ENCODE measurements at places on chromosomes 1 and 21. TPM values are rescaled to one million over a fixed set of nuclear protein-coding genes. Genes with fewer than 3 reads are reported as not detected.
A peak's percentile ranks its signal among the peaks of the same experiment; 100 is the strongest.

GRCh38 chr21:14259747-14260146, 43.8 kb downstream of the RBM11 start:
- no peaks in the 10 kb centered on the region for H3K4me1 ChIP-seq
- H3K36me3 ChIP-seq: no peaks in the 10 kb centered on the region
- no peak overlapping the region for H3K4me3 ChIP-seq
- H3K27me3 ChIP-seq: no peaks in the 10 kb centered on the region

GRCh38 chr1:224435318-224435763, 744 bp upstream of the WDR26 start:
- peak overlapping the region; percentile 77 for H3K4me3 ChIP-seq
- peak; percentile 95 for DNase-seq
- peak overlapping the region; percentile 99 for H3K27ac ChIP-seq
- H3K36me3 ChIP-seq: peaks cover 3% of the 10 kb centered on the region
- H3K4me1 ChIP-seq: peaks cover 4% of the 10 kb centered on the region

- no peaks in the 10 kb centered on the region for H3K36me3 ChIP-seq
- H3K27ac ChIP-seq: no peak overlapping the region
- no peak for DNase-seq
- H3K27me3 ChIP-seq: peaks cover 2% of the 10 kb centered on the region
- peaks cover 6% of the 10 kb centered on the region for H3K4me1 ChIP-seq
Observed at GRCh38 chr1:32971576-32971975, 7.0 kb upstream of the RNF19B start.

GRCh38 chr1:178725466-178726086, 532 bp downstream of the RALGPS2 start:
- H3K4me1 ChIP-seq: no peaks in the 10 kb centered on the region
- DNase-seq: no peak
- H3K27me3 ChIP-seq: no peaks in the 10 kb centered on the region
- peak overlapping the region; percentile 91 for H3K4me3 ChIP-seq

DNA sequence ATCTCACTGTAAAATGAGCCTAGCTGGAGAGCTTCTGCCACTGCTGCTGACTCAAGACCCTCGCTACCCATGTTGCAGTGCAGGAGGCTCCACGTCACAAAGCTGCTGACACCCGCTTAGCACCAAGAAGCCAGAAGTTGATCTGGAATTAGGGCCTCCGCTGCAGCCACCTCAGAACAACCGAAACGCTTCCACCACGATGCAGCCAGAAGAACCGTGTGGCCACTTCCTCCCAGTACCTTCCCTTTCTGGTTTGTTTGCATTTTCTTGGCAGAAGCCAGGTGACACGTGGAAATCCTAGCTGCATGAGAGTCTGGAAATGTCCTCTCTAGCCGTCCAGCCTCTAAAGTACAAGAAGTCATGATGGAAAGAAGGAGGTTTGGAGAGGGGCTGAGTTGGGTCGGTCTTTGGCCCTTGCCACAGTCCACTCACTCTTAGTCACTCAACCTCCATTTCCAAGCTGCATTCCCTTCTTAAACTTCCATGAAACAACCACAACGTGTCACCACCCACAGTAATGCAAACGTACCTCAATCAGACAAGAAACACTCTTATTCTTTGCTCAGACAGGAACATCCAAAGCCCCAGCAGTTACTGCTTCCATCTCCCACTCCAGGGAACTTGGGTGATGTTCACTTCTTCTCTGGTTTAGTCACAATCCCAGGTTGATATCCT, 10.0 kb upstream of the CDA start:
- no peak overlapping the region for H3K4me3 ChIP-seq
- H3K27ac ChIP-seq: no peak overlapping the region
- H3K4me1 ChIP-seq: no peaks in the 10 kb centered on the region
- peak; percentile 73 for DNase-seq

GRCh38 chr1:174966008-174966572, 33.7 kb upstream of the CACYBP start:
- DNase-seq: no peak
- no peaks in the 10 kb centered on the region for H3K4me1 ChIP-seq
- H3K36me3 ChIP-seq: no peaks in the 10 kb centered on the region
- peaks cover 8% of the 10 kb centered on the region for H3K27me3 ChIP-seq

- DNase-seq: no peak
- H3K27ac ChIP-seq: no peak overlapping the region
- peaks cover 14% of the 10 kb centered on the region for H3K4me1 ChIP-seq
- no peaks in the 10 kb centered on the region for H3K27me3 ChIP-seq
Observed at GRCh38 chr1:11920239-11920903, 5.9 kb downstream of the KIAA2013 start.

GRCh38 chr1:219587801-219588561, 24.9 kb downstream of the ZC3H11B start:
- no peaks in the 10 kb centered on the region for H3K36me3 ChIP-seq
- H3K4me1 ChIP-seq: peaks cover 2% of the 10 kb centered on the region
- DNase-seq: peak; percentile 71
- no peak overlapping the region for H3K4me3 ChIP-seq

GRCh38 chr1:175169286-175170018, 23.1 kb downstream of the KIAA0040 start:
- DNase-seq: no peak
- H3K27me3 ChIP-seq: no peaks in the 10 kb centered on the region
- no peaks in the 10 kb centered on the region for H3K4me1 ChIP-seq
- no peak overlapping the region for H3K27ac ChIP-seq

DNA sequence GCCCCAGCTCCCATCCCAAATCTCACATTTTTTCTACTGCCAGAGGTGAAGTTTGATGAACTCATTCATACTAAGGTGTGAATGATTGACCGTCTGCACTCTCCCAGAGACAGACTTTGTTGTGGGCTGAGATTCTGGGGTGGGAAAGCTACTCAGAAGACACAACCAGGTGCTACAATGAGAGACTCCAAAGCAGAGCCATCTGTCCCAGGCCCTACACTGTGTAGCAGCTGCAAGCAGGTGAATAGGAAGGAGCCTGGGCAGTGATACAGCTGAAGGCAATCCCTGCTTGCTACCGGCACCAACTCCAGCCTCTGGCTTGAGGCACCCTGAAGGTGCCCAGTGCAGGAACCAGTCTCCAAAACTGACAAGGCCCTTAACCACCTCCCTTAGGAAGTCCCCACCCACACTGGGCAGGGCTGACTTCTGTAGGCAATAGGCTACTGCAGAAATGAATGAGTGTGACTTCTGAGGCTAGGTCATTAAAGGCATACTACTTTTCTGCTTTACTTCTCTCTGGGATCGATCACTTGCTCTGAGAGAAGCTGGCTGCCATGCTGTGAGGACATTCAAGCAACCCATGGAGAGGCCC, 79.7 kb upstream of the RUNX3 start:
- no peak overlapping the region for H3K27ac ChIP-seq
- H3K4me1 ChIP-seq: peaks cover 2% of the 10 kb centered on the region
- H3K4me3 ChIP-seq: no peak overlapping the region
- H3K27me3 ChIP-seq: peaks cover 18% of the 10 kb centered on the region

- H3K36me3 ChIP-seq: peaks cover 42% of the 10 kb centered on the region
- peaks cover 26% of the 10 kb centered on the region for H3K4me1 ChIP-seq
- H3K4me3 ChIP-seq: no peak overlapping the region
Observed at GRCh38 chr1:110058591-110058990, 11.9 kb downstream of the ALX3 start.

DNA sequence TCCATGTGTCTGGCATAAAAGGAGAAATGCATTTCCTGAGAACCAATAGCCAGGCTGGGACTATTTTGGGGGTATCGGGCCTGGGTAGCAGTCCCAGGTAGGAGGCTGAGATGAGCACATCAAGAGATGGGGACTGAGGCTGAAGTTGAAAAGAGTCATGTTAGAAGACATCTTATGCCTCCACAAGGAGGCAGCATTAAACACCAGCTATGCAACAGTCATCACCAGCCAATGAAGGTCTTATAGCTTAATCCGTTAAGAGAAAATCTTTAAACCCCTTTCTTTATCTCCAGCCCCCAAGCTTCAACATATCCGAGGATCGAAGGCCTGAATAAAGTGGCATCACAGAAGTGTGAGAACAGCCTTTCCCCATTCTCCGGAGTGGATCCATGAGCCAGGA, 640.7 kb upstream of the PTBP2 start:
- no peaks in the 10 kb centered on the region for H3K4me1 ChIP-seq
- no peak overlapping the region for H3K27ac ChIP-seq
- no peak overlapping the region for H3K4me3 ChIP-seq
- H3K36me3 ChIP-seq: no peaks in the 10 kb centered on the region
- H3K27me3 ChIP-seq: no peaks in the 10 kb centered on the region

Gene TMEM183A
- 68.0 TPM for total RNA-seq

Gene MFSD2A
- total RNA-seq: 5.7 TPM

Gene CELA2A
- total RNA-seq: not detected

Data from IMR-90 (cell line).